ENCODE measurements at places on chromosomes 3 and 15. TPM values are rescaled to one million over a fixed set of nuclear protein-coding genes. Genes with fewer than 3 reads are reported as not detected.

DNA sequence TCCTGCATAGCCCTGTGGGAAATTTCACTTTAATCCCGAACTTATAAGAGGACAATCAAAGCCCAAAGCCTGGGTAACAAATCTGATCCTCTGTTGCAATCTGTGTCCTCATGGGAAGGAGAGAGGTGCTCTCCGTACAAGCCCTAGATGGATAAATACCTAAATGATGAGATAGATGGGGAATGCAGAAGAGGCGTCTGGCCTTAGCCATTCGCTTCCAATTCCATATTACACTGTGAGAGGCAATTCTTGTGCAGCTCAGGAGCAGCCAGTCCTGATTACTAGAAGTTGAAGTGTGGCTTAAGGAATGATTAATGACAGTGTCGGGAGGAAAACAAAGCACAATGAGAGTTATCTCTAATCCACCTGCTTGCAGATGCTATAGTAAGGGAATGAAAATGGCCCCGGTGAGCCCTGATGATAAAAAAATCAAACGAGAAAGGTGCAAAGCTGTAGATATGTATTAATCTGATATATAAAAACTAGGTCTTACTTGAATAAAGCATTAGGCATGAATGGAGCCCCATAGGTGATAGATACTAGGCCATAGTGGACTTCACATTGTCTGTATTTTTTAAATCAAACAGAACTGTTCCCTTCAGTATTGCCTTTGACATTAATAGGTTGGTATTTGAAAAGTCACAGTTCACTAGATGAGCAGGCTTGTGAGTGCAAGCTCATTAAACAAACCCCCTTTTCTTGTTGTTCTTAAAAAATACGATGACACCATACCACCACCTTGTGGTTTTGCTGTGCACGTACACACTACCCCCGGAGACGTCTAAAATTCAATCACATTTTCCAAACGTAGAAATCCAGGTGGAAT is 54.2 kb upstream of the TMCO5A start:
- DNase-seq: peak; percentile 68

- no peak for DNase-seq
Observed at GRCh38 chr3:160968761-160969160, 136.4 kb downstream of the B3GALNT1 start.

The RETNLB gene
- total RNA-seq: not detected

- no peak for DNase-seq
Observed at GRCh38 chr3:55584030-55584429, 96.9 kb upstream of the WNT5A start.

The ZNF774 gene
- total RNA-seq: 2.4 TPM

The GATM gene
- 1.3 TPM for total RNA-seq
